ENCODE measurements at places on chromosomes 7 and 10. TPM values are rescaled to one million over a fixed set of nuclear protein-coding genes. Genes with fewer than 3 reads are reported as not detected.

GPR158 gene
- total RNA-seq, result not detected

AGMO gene
- total RNA-seq, result not detected

STK31 gene
- 0.08 TPM for total RNA-seq

H2BK1 gene
- total RNA-seq, result not detected

RARRES2 gene
- not detected for total RNA-seq

TMEM196 gene
- total RNA-seq, result not detected

MYH16 gene
- not detected for total RNA-seq

PANK1 gene
- 4.0 TPM for total RNA-seq

LYZL2 gene
- total RNA-seq, result not detected
